NCI-H1105 (cell line): ENCODE measurements at places on chromosomes 5 and 9.

DNA sequence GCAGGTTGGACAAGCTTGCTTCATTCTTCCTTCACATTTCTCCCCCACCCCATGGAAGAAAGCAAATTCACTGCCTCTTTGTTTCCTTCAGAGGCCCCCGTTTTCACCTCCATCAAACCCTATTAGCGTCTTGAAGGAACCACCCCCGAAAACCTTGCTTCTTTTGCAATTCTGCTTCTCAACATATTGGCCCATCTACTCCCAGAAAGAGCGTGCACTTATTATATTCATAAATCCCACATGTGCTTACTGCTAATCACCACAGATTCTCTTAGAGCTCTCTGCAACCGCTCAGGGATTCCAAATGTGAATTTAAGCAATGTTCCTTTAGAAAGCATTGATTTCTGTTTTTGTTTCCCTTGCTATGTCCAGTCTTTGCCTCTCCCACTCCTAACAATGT lies 1.1 kb downstream of the F2RL2 start:
- no peak for DNase-seq

- no peak for DNase-seq
These were observed 4.4 kb downstream of the RABGAP1 start for GRCh38 chr9:122944960-122945888.

DNA sequence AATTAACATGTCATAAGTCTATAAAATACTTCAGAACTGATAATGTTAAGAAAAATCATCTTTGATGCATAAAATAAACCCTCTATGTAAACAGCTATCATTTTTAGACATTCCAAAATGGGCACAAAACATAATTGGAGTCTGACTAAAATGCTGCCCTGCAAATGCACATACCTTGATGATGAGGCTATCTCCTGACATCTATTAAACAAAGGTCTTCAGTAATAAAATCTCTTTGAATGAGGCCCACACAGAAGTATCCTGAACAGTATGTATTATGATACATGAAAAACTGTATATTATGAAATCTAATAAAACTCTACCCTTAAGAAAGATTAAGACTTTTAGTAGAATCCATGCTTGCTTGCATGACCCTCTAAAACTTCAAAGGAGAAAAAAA lies 66.1 kb downstream of the FBXL17 start:
- no peak for DNase-seq

GRCh38 chr5:126438267-126438666 lies 15.1 kb downstream of the GRAMD2B start:
- no peak for DNase-seq

GRCh38 chr5:166188501-166189325 lies 2102.7 kb upstream of the WWC1 start:
- DNase-seq, result no peak

DNA sequence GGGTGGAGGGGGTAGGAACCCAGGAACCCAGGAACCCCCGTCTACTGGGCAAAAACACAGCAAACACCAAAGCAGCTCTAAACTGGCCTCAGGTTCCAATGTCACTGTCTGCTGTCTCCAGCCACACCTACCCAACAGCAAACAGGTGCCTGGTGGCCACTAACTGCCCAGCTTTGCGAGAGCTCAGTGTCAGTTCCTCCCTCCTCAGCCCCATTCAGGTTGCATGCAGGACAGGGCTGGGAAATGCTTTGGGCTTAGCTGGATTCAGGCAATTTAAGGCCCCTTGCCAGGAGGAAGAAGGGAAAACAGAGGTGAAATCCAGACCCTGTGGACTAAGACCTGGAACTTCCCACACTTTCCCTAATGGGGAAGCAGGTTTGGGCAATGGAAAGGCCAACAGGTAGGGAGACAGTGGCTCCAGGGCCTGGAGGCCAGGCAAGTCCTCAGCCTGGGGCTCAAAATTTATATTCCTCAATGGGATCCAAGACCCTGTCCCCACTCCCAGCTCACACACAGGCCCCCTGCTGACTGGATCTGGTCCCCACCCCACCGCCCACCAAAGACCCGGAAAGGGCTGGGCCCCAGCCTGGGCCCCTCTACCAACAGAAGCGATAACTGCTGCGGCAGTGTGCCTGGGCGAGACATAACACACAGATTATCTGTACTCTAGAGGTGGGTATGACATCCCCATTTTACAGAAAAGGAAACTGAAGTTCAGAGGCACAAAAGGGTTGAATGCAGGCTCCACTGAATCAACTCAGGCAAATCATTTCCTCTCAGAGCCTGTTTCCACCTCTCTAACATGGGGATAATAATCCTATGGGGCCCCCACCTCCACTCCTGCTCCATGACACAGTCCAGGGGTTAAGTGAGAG lies 3.5 kb downstream of the EEIG1 start:
- no peak for DNase-seq

DNA sequence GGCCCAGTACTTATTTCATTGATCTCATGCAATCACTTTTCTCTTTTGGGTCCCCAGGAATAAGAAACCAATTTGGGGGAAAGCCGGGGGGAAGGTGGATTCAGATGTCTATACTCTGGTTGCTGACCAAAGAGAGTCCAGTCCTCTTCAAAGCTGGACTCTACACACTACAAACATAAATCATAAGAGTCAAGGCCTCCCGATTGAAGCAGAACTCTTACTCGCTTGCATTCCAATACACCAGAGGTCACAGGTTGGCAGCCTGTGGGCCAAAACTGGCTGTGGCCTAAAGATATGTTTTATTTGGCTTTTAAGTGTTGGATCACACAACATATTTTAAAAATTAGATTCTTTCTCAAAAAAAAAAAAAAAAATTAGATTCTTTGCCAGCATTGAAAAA lies 311.4 kb upstream of the MSX2 start:
- no peak for DNase-seq

GRCh38 chr5:55864606-55865541 lies 13.7 kb downstream of the IL31RA start:
- no peak for DNase-seq

GRCh38 chr5:54785729-54786591 lies 199.4 kb downstream of the ESM1 start:
- no peak for DNase-seq

- no peak for DNase-seq
These were observed 39.3 kb upstream of the TRPC7 start for GRCh38 chr5:136404616-136405015.

GRCh38 chr5:79756076-79756475 lies 66.4 kb downstream of the CMYA5 start:
- no peak for DNase-seq

DNA sequence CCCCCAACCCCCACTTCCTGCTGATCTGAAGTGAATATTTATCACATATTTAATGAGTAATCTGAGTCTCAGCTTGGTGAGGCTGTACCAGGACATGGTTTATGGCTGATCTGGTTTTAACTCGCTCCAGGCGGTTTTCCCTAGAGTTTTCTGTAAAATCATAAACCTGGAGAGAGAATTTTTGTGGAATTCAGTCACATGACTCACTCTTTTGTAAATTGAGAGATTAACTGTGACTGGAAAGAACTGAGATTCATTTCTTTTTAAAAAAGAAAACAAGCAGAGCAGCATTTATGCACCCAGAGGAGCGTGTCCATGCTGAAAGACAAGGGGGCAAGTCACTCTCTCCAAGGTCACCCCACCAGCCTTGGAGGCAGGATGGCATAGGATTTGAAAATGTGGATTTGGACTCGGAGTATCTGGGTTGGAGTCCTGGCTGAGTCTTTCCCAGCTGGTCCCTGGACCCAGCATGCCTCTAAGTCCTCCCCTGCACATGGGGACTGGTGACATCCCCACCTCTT lies 81.8 kb downstream of the ZNF618 start:
- no peak for DNase-seq

DNA sequence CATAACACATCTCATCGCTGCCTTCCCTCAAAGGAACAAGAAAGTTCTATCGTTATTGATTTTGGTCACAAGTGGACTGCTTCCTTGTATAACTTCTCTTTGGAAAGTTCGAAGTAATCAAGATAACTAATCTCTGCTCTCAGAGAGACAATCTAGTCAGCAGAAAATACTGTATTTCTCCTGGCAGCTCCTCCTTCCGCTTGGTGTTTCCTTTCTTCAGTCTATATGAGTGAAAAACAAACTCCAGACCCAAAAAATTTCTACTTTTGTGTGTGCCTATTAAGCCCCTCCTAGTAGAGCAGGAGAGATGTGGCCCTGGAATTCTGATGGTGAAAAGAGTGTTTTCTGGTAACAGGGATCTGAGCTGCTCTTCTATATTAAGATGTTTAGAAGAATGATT lies 24.5 kb downstream of the OSTF1 start:
- no peak for DNase-seq

DNA sequence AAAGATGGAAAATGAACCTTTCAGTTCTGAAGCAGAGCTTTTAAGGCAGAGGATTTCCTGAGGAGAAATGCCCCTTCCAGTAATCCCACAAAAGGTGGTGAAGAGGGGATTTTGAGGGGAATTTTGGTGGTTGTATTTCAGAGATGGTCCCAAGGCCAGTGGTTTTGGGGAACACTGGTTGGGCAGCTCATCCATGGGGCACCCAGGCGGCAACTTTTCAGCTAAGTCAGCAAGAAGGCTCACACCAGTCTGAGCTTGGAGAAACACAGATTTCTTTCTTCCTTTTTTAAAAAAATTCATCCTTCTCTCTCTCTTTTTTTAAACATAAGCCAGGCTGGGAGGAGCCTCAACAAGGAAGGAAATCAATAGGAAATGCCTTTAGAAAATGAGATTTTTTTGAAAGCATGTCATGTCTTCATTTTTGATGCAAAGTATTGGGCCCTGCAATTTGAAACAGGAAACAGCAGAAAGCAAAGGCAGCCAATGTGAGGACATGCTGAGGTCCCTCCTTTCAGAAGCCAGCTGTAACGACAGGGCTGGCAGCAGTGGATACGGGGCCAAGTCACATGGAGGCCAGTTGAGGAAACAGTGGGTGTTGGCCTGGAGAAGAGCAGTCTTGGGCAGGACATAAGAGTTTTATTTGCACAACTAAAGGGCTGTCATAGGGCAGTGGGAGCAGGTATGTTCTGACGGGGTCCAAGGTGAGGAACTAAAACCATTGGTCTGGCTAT lies 155.3 kb upstream of the KLF4 start:
- no peak for DNase-seq

DNA sequence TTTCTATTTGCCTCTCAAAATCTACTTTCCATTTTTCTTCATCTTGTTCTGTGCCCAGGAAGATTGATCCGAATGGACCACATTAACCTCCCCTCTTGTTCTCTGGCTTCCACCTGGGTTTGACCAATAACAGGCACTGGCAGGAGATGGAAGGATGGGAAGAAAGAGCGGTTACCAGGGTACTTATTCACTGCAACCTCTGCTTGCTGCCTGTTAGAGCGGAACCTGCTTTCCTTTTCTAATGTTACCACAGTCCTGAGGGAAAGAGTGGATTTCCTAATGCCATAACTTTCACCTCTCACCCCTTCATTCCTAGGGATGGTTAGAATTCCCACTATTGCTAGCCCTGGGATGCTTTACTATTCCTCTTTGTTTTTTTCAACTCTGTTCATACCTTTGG lies 262.1 kb downstream of the RFX3 start:
- DNase-seq, result no peak

DNA sequence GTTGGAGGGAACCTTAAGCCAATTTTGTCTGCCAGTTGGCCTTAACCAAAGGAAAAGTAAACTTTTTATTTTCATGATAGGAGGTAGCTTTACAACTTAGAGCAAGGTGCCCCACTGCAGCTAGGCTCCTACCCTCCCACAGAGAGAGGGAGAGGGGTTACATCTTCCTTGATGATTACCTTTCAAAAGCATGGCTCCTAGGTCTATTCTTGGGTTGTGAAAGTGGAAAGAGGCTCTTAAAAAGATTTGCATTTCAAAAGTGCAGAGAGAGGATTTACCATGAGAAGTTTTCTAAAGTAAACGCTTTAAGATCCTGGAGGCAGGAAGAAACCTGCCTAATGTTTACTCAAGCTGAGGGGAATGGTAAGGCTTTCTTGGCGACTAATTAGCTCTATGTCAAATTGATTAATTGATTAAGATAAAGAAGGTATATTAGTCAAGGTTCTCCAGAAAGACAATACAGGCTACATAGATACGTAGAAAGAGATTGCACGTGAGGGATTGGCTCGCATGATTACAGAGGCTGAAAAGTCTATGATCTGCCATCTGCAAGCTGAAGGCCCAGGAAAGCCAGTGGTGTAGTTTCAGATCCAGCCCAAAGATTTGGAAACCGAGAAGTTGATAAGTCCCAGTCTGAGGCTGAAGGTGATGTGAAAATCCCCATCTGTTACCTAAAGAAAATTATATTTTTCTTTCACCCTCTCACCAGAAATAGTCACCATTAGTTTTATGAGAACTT lies 333.8 kb upstream of the CTNND2 start:
- no peak for DNase-seq

DNA sequence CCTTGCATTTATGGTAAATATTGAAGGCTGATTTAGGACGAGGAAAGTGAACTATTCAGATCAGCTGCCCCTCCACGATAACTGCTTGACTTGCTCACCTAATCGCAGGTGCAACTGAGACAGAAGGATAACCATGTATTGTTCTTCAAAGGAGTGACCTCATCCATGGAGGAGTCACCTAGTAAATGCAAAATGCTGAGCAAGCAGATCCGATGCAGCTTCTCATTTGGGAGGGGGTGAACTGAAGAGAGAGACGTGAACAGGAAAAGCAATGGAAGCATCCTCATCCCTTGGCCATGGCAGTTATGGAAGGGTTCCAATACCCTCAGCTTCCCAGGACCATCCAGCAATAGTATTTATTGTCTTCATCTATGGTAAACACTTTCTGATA lies 47.5 kb downstream of the RASGRF2 start:
- DNase-seq, result no peak

DNA sequence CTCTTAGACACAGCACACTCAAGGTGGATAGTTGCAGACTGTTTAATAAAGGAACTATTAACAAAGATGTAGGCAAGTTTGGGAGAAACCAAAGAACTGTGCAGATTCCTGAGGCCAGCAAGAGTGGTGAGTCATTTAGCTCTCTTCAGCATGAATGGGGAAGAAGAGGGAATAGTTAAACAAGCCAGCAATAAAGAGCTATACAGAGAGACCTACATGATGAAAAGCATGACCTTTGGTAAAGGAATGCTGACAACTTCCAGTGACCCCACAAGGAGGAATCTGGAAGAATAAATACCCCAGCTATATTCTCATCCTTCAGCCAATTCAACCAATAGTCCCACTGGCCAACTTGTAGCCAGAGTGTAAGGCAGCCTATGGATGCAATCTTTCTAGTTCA lies 706.0 kb upstream of the GRAMD2B start:
- DNase-seq, result no peak

GRCh38 chr5:14748180-14748900 lies 83.8 kb downstream of the OTULIN start:
- DNase-seq, result no peak

GRCh38 chr5:73150876-73151275 lies 22.1 kb upstream of the TMEM174 start:
- no peak for DNase-seq

DNA sequence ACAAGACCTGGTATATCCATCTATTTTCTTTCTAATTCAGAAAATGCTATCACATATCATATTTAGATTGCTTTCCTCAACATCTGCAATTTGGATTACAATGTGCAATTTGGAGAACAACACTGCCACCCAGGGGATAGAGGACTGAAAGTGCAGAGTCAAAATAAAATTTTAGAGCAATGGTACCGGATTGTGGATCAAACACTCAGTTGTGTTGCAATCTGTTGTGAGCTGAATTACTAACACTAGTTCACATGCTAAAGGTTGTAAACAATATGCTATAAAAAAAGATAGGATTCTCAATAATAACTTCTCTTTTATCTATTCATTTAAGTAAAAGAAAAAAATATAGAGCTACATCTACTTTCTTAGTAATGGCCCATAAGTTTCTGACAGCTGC lies 11.9 kb upstream of the SRFBP1 start:
- DNase-seq, result peak; percentile 5
